ENCODE measurements at places on chromosomes 11 and 22. TPM values are rescaled to one million over a fixed set of nuclear protein-coding genes. Genes with fewer than 3 reads are reported as not detected.

GRCh38 chr11:30560206-30561106 lies 25.7 kb downstream of the MPPED2 start:
- no peak for DNase-seq

Gene MAML2
- 22.0 TPM for total RNA-seq

DNA sequence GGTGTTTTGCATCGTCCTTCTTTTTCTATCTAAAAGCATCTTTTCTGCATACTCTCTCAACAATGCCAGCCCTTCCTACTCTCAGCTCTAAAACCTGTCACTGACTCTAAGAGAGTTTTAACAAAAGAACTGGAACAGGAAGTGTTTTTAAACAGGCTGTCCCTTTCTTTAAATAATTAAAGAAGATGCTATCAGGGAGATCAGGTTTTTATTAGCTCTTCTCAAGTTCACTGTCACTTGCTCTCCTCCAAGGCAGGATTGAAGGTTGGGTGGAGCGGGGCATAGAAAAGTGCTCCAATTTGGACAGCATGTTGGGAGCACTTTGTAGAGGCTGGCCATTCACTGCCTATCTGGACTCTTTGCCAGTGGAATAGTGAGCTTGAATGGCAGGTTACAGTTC lies 56.4 kb upstream of the BARX2 start:
- DNase-seq: no peak

DNA sequence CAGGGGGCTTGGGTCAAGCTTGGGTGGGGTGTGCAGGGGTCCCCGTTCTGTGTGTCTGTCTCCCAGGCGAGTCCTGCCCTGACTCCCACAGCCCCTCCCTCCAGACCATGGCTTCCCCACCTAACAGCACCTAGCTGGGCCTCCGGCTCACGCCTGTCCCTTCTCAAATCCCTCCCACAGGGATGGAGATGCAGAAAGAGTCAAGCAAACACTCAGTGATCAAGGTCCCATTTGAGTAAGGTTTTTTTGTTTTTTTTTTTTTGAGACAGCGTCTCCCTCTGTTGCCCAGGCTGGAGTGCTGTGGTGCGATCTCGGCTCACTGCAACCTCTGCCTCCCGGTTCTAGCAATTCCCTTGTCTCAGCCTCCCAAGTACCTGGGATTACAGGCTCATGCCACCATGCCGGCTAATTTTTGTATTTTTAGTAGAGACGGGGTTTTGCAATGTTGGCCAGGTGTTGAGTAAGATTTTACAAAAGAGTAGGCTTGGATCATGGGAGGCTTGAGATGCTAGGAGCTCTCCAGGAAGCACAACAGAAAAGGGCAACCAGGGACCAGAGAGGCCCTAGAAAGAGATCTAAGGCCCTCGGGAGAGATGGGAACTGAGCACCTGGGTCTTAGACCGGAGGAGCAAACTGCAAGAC lies 5.7 kb downstream of the APOBEC3D start:
- DNase-seq: no peak

Gene CARD18
- not detected for total RNA-seq

DNA sequence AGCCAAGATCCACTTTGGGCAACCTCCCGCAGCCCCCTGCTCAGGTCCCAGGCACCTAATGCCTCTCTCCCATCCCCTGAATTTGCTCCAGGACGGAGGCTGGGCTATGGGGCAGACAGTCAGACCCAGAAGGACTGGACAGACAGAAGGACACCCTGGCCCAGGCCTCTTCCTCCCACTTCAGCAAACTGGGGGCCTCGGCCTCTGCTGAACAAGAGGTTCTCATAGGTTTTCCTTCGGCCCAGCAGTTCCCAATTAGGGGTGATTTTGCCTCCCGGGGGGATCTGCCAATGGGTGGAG lies 3.7 kb downstream of the SPI1 start:
- no peak for DNase-seq

Gene RAB30
- total RNA-seq: 21.0 TPM

Gene HINFP
- total RNA-seq: 12.1 TPM

Gene SMIM35
- total RNA-seq: not detected

Gene YPEL4
- 0.17 TPM for total RNA-seq

DNA sequence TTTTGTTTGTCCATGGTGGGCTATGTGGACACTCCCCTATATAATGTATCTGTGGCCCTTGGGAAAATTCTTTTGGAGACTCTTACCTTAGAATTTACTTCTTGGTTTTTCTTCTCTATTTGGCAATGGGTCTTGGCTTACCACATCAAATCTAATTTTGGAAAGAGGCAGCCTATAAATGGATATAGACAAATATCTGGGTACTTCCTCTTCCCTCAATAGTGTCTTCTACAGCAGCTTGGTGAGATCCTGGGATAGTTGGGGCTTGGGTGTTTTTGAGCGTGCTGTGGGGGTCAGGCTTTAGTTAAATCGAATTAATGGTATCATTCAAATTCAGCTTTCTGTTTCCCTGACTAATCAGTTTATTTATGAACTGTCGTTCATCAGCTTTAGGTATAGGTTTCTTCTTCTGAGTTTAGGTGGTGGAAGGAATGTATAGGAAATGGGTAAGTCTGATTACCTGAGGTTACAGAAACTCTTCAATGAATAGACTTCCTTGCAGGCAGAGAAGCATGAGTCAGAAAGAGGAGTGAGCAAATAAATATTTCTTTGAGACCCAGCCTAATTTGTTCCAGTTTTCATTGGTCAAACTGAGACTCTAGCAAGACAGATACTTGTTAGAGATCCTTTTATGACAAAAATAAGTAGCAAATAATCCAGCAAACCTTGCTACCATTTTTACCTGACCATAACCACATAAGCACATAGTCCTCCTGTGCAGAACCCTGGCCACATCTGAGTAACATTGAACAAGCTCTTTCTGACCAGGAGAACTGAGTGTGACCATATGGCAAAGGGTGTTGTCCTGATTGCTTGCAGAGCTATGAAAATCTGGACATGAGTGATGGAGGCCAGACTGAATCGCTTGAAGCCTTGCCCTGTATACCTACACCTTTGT lies 68.6 kb upstream of the SORL1-AS1 start:
- DNase-seq: no peak

DNA sequence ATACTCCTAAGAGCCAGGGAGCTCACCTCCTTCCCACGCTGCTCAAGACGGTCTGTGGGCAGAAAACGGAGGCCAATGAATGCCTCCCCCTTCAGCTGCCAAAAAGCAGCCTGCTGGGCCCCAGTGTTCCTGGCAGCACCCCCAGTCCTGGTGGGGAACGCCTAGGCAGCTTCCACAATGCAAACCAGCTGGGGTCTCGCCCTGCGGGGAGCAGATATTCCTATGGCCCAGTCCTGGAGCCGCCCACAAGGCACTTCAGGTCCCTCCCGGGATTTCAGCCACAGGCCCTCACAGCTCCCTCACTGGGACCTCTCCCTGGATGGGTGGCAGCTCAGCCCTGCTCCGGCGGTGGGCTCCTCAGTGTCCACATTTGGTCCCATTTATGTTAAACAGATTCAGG lies 29.2 kb downstream of the A4GALT start:
- DNase-seq: no peak

Gene NCF4
- not detected for total RNA-seq

- DNase-seq: no peak
Observed at GRCh38 chr11:16278273-16278672, 78.1 kb downstream of the SOX6 start.

DNA sequence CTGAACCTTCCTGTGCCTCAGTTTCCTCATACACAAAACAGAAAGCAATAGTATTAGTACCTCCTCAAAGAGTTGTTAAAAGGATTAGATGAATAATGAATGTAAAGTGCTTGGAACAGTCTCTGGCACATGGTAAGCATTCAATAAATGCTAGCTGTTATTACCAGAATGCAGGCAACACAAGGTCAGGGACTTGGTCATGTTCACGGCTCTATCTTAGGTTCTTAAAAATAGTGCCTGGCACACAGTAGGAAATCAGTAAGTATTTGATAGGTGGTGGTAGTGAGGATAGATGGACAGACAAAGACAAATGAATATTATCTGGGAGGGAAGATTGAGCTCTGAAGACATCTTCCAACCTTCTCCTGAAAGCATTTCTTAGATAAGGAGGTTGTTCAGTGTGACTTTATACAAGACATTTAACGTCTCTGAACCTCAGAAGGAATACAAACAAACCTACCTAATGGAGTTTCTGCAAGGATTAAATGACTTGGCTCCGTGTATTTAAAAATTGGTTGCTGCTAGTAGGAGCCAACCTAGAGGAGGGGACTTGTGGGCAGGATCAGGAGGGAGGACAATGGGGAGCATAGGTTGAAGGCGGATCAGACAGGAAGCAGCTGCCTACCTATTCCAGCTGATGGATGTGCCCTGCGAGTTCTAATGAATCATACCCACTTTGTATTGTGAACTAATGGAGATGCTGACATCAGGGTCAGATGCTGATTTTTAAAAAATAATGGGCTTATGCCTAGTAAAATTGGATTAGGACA lies 94.1 kb downstream of the DBX1 start:
- DNase-seq: no peak

Gene OR52E8
- total RNA-seq: not detected

DNA sequence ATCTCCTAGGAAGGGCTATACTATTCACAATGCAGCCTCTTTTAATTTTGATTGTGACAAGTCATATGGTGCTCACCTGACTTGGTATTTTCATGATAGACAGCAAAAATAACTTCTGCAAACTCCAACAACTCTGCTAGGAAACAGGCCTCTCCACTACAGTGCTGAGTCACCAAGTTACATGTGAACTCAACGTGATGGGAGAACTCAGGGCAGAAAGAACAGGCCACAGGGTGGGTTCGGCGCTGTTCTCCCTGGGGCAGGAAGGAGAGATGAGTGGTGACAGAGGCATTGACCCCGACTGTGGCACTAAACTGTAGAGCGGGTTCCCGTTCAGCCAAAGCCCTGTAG lies 76.6 kb upstream of the UCP3 start:
- DNase-seq: no peak

DNA sequence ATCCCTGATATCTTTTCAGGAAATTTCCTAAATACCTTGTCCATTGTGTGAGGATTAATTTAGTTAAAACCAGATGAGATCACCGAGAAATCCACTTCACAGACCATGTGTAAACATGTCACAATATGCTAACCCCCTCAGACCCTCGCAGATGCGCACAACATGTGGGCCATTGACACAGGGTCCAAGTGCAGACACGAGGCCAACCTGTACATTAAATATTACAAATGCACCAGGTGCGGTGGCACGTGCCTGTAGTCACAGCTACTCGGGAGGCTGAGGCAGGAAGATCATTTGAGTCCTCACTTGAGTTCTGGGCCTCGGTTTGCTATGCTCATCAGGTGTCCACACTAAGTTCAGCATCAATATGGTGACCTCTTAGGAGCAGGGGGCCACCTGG lies 9.9 kb upstream of the TMPRSS4 start:
- DNase-seq: no peak

DNA sequence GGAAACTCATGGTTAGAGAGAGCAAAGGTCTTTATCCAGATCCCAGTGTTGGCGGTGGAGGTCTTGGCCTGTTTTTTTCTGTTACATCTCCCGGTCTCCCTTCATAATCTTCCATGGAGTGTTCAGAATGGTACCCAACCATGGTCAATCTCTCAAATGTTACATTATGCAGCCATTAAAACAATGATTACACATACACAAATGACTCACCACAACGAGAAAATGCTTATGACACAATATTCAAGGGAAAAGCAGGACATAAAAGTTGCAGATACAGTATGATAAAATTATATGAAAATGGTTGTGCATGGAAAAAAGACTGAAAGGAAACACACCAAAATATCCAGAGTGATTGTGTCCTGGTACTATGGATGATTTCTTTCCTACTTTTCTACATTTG lies 17.8 kb upstream of the CSNK1E start:
- no peak for DNase-seq

DNA sequence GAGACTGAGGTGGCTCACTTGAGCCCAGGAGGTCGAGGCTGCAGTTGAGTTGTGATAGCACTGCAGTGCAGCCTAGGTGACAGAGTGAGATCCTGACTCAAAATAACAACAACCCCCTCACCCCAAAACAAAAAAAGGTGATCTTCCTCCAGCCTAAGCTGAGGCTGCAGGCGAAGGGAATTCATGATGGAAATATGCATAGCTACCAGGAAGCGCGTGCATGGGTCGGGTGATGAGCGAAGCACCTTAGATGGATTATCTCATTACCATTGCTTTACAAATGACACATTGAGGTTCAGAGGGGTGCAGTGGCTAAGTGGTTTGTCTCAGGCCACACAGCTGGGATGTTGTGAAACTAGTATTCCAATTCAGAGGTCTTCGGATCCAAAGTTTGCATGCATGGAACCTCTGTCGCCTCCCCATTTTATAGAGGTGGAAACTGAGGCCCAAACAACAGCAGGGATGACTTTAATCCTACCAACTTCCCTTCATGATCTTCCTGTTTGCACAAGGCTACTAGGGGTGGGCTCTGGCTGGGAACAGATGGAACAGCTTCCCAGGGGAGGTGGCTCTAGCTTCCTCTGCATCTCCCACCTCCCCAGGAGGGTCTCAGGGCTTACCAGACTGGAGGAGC lies 4.6 kb downstream of the SLC29A2 start:
- no peak for DNase-seq

DNA sequence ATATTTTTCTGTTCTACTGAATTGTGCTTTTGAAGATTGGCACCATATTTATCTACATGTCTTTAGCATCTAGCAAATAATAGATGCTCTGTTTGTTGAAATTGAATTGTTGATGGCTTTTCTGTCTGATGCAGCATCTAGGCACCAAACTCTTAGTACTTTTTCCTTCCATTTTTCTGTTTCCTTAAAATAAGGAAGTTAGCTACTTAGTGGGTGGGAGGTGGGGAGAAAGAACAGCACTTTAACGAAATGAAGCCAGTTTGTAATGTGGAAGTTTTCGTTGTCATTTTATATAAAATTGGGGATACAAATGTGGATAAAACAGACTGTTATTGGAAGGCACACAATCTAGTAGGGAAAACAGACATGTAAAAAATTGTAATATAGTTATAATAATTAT lies 76.6 kb downstream of the HIPK3 start:
- DNase-seq: no peak

DNA sequence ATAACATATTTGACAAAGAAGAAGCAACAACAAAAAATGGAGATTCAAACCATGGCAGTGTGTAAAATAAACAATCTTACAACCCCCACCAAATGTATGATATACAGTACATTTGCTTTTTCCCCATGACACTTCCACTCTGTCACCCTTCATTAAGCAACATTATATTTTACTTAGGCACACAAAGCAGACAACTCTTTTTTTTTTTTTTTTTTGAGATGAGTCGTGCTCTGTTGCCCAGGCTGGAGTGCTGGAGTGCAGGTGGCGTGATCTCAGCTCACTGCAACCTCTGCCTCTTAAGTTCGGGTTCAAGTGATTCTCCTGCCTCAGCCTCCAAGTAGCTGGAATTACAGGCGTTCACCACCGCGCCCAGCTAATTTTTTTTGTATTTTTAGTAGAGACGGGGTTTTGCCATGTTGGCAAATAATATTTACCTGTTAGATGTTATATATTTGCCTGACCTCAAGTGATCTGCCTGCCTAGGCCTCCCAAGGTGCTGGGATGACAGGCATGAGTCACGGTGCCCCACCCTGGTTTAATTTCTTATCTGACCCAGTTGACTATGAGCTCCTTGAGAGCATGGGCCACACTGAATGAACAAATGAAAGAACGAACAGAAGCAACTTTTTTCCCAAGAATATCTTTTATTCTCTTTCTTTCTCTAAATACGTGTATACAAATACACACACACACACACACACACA lies 5.5 kb upstream of the PCF11 start:
- DNase-seq: no peak

Gene OR1S1
- not detected for total RNA-seq

Data from HFFc6 (cell line).